Hair follicle dermal papilla cell (primary cell): ENCODE measurements at places on chromosomes 12 and 14. TPM values are rescaled to one million over a fixed set of nuclear protein-coding genes. Genes with fewer than 3 reads are reported as not detected.

Gene LRP6
- 23.1 and 39.3 TPM in 2 replicates for total RNA-seq

Gene LRRIQ1
- total RNA-seq = 0.16 and 1.1 TPM in 2 replicates

Gene POTEM
- not detected in 2 replicates for total RNA-seq

Gene VRTN
- total RNA-seq = not detected in 2 replicates

Gene KLHDC1
- total RNA-seq = 3.2 and 5.7 TPM in 2 replicates

Gene OR6C3
- not detected in 2 replicates for total RNA-seq

Gene ERP27
- not detected in 2 replicates for total RNA-seq

Gene PLEKHG7
- total RNA-seq = not detected in 2 replicates

Gene VASH1
- 1.3 and 2.3 TPM in 2 replicates for total RNA-seq

Gene KCNC2
- total RNA-seq = not detected in 2 replicates

Gene GLT8D2
- total RNA-seq = 91.8 and 99.1 TPM in 2 replicates

Gene FLRT2
- total RNA-seq = 62.5 and 89.0 TPM in 2 replicates

Gene AVPR1A
- 1.2 and 6.2 TPM in 2 replicates for total RNA-seq

Gene KLRF1
- total RNA-seq = 0.16 TPM in 1 of 2 replicates, not detected in the other

Gene LPCAT3
- total RNA-seq = 29.2 and 33.6 TPM in 2 replicates

Gene MYBPC1
- not detected in 2 replicates for total RNA-seq

Gene MAPK1IP1L
- total RNA-seq = 50.5 and 53.9 TPM in 2 replicates

Gene TAS2R50
- total RNA-seq = 4.7 and 7.0 TPM in 2 replicates

Gene TBX5
- 0.12 TPM in 1 of 2 replicates, not detected in the other for total RNA-seq

Gene NDUFB1
- 61.3 and 113 TPM in 2 replicates for total RNA-seq

Gene SLIRP
- 46.7 and 61.4 TPM in 2 replicates for total RNA-seq

Gene RIMBP2
- under 0.01 and 0.16 TPM in 2 replicates for total RNA-seq

Gene DACT1
- 2.1 and 2.9 TPM in 2 replicates for total RNA-seq

Gene SLC16A7
- total RNA-seq = 148 and 204 TPM in 2 replicates

Gene DAZAP2
- total RNA-seq = 137 and 144 TPM in 2 replicates

Gene CLEC14A
- 7.7 and 15.3 TPM in 2 replicates for total RNA-seq

Gene OTUB2
- 1.9 and 2.2 TPM in 2 replicates for total RNA-seq

Gene CAPZA3
- not detected in 2 replicates for total RNA-seq

Gene PSMC6
- total RNA-seq = 56.6 and 63.1 TPM in 2 replicates

Gene ZNF10
- total RNA-seq = 4.6 and 8.8 TPM in 2 replicates

Gene RPGRIP1
- total RNA-seq = not detected in 2 replicates

Gene DLK1
- total RNA-seq = not detected in 2 replicates

Gene MANSC4
- not detected in 2 replicates for total RNA-seq

Gene CD27
- total RNA-seq = 0.36 TPM in 1 of 2 replicates, not detected in the other

Gene DTX1
- under 0.01 TPM in 2 replicates for total RNA-seq

Gene NOVA1
- 7.8 and 9.9 TPM in 2 replicates for total RNA-seq

Gene SIX6
- 0.16 TPM in 1 of 2 replicates, not detected in the other for total RNA-seq

Gene ASB2
- 0.16 TPM in 1 of 2 replicates, not detected in the other for total RNA-seq

Gene CARMIL3
- total RNA-seq = under 0.01 TPM in 1 of 2 replicates, not detected in the other

Gene DDN
- 0.12 and 0.16 TPM in 2 replicates for total RNA-seq

Gene MTRFR
- 11.8 TPM in 2 replicates for total RNA-seq

Gene TOMM20L
- total RNA-seq = not detected in 2 replicates

Gene HOXC10
- 0.16 TPM in 1 of 2 replicates, not detected in the other for total RNA-seq

Gene CBLN3
- 0.97 and 4.4 TPM in 2 replicates for total RNA-seq

Gene PIWIL1
- not detected in 2 replicates for total RNA-seq

Gene PGAM5
- total RNA-seq = 24.5 and 30.0 TPM in 2 replicates

Gene TMEM121
- 5.8 and 7.6 TPM in 2 replicates for total RNA-seq

Gene COX8C
- total RNA-seq = not detected in 2 replicates

Gene ARHGDIB
- total RNA-seq = 3.2 and 10.2 TPM in 2 replicates

Gene CLEC2A
- not detected in 2 replicates for total RNA-seq

Gene SYNDIG1L
- total RNA-seq = not detected in 2 replicates

Gene LRP1
- total RNA-seq = 581 and 702 TPM in 2 replicates

Gene VCPKMT
- total RNA-seq = 5.0 and 5.5 TPM in 2 replicates
